ENCODE measurements at places on chromosomes 7 and 10.

GRCh38 chr10:23676296-23676695 lies 237.4 kb downstream of the OTUD1 start:
- DNase-seq, result no peak

GRCh38 chr10:33112831-33113455 lies 154.9 kb upstream of the ITGB1 start:
- DNase-seq, result peak; percentile 85

- no peak for DNase-seq
Observed at GRCh38 chr10:1882728-1883127, 145.4 kb upstream of the ADARB2 start.

GRCh38 chr10:27832826-27833225 lies 87.2 kb upstream of the MKX start:
- no peak for DNase-seq

GRCh38 chr7:76133164-76133775 lies 68.4 kb upstream of the SRRM3 start:
- DNase-seq, result no peak

DNA sequence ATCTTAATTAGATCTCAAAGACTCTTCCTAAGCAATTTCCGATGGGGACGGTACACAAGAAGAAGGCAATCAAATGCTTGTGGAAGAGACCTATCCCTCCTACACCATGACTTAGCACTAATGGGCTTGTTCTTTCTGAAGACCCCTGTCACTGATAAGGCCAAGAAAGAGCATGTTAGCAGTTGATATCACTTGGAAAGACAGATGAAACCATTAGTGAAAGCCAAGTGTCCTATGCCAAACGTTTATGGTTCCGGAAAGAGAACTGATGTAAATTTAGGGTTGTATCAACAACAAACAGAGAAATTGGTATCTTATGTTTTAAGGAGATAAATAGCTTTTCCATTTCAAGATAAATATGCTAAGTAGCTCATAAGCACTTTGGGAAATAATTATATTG lies 6.5 kb downstream of the UROS start:
- no peak for DNase-seq

- DNase-seq, result peak; percentile 21
Observed at GRCh38 chr10:60521974-60522405, 132.3 kb upstream of the ANK3 start.

DNA sequence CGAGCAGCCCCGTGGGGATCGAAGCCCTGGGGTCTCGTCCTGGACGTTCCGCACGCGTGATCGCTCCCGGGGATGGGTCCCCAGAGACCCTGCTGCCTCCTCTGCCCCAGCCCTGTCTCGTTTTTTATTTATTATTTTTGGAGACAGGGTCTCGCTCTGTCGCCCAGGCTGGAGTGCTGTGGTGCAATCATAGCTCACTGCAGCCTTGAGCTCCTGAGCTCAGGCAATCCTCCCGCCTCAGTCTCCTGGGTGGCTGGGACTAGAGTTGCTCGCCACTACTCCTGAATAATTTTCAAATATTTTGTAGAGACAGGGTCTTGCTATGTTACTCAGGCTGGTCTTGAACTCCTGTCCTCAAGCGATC lies 319 bp upstream of the STX1A start:
- no peak for DNase-seq

All from small intestine (tissue), 16 donors.